ENCODE measurements at places on chromosomes 7 and 10.

- DNase-seq: no peak
These were observed 68.6 kb downstream of the APBB1IP start for GRCh38 chr10:26506736-26507135.

GRCh38 chr7:155660059-155660757 is 15.7 kb downstream of the RBM33 start:
- DNase-seq: no peak

DNA sequence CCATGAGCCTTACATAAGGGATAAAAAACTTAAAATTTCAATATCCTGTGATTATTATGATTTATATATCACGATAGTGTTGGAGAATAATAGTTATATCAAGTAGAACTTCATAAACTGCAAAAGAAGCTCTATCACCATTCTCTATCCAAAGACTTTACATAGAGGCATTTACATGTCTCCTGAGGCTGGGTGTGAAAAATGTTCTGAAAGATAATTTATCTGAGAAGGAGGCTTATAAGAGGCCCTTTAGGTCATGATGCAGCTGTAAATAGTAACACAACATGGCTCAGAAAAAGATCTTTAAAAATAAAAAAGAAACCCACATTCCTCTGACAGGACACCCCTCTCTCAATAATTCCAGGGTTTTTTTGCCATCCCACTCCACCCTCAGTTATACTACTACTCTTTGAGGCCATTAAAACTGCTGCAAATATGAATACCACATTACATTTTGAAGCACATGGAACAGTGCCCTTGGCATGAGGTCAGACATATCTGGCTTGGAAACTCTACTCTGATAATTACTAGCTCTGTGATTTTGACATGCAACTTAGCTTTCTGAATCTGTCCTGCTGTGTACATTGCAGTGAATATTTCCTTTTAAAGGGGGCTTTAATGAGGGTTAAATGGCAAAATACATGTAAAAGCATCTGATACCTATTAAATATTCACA is 55.5 kb downstream of the SLC16A12 start:
- DNase-seq: no peak

DNA sequence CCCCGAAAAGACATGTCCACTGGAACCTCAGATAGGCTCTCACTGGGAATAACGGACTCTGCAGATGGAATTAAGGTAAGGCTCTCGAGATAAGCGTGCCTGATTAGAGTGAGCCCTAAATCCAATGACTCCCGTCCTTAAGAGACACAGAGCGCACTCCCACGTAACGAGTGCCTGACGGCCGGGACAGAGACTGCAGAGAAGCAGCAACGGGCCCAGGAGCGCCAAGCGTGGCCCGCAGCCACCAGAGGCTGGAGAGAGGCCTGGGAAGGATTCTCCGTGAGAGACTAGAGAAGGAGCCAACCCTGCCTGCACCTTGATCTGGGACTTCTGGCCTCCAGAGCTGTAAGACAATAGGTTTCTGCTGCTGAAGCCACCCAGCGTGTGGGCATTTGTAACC is 20.0 kb upstream of the TNRC18 start:
- DNase-seq: no peak

DNA sequence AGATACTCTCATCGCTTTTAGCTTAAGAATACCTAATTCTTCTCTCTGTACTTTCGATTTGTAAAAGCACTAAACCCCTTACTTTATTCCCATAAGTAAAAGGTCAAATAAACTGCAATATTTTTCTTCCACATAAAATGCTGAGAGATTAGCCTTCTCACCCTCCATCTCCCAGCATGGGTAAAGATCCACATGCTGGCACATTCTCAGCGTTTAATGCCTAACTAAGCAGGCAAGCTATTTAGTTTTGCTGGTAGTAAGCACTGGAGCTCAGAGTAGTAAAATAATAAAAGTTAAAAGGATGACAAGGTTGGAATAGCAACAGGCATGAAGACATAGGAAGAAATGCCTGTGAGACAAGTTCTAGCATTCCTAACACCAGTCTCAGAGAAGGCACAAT is 65.9 kb upstream of the NEBL start:
- no peak for DNase-seq

DNA sequence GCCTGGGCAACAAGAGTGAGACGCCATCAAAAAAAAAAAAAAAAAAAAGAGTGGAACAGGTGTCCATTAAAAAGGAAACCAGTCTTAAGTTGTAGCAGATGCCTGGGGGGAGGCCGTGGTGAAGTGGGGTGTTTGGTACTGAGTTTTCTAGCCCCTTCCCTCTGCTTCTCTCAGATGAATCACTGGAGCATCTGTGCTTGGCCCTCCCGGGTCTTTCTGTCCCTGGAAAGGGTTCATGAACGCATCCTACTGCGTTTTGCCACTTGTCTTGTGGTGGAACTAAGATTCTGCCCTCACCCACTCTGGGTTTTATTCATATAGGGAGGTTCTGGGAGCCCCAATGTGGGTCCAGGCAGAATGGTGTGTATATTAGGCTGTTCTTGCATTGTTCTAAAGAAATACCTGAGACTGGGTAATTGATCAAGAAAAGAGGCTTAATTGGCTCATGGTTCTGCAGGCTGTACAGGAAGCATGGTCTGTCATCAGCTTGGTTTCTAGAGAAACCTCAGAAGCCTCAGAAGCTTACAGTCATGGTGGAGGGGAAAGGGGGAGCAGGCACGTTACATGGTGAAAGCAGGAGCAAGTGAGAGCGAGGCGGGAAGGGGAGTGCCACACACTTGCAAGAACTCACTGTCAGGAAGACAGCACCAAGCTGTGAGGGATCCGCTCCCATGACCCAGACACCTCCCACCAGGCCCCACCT is 63.5 kb downstream of the CAMK1D start:
- DNase-seq: no peak

GRCh38 chr10:121999301-121999700 is 10.3 kb downstream of the TACC2 start:
- no peak for DNase-seq

DNA sequence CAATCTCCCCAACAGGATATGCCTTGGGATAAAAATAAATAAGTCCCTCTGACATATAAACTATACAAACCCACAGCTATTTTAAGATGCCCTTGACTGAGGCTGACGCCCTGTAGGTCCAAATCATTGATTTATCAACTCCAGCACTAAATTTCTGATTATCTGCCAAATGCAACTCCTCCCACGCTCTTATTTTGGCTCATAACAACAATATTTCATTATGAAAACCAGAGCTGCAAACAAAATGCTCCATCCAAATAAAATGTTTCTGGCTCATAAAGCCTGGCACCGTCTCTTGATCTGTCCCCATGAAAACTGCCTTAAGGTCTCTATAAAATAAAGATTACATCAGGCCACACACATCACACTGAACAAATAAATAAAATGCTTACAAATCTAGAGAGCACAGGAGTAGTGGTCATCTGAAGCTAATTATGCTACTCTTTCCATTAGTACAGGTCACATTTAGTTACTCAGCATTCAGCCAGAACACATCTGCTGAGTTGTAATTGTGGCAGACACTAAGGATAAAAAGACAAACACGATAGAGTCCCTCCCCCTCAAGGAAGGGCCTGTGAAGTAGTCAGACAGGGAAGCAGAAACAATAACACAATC is 28.8 kb downstream of the CACUL1 start:
- DNase-seq: no peak
